ENCODE measurements at places on chromosomes 1 and 21.

GRCh38 chr1:203743091-203743571 is 21.9 kb upstream of the LAX1 start:
- no peak for DNase-seq

GRCh38 chr1:89823679-89824292 is 3.0 kb downstream of the LRRC8D start:
- DNase-seq: no peak

DNA sequence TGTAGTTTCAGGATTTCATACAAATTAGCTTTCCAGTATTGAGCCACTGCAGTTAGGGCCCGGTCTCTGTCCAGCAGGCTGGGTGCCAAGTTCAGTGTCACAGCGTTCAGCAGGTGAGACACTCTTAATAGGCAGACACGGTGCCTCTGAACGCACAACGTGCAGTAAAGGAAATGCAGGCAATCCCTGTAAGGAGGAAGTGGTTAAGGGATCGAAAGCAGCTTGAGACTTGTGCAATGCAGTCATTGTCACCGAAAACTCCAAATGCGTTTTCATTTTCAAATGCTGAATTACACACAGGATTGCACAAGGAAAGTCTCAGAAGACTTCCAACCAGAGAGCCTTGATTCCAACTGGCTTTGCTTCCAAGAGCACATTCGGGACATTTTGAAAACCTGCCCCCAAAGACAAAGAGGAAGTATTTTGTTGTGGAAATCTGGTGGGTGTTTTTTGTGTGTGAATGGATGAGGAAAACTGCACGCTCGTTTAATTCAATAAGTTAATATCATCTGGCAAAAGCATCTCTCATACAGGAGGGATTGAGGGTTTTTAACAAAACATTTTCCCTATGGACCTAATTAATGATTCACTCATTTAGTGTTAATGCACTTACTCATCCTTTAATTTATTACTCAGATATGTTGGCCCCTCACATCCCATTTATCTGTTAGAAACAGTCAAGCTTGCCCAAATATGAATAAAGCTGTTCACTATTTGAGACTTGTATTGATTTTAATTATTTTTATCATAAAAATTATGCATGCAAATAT is 61.6 kb downstream of the PTGS2 start:
- peak; percentile 1 for DNase-seq

DNA sequence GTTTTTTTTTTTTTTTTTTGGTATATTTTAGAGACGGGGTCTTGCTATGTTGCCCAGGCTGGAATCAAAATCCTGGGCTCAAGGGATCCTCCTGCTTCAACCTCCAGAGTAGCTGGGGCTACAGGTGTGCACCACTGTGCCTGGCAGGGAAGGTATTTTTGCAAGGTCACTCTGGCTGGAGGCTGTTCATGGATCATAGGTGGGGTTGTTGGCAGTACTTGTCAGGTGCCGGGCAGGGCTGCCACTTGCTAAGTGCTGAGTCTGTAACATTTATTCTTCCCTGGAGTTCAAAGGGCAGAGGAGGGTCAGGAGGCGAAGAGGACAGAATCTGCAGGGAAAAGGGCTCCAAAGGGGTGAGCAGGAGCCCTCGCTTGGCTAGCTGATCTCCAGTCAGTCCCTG is 24.1 kb downstream of the A3GALT2 start:
- no peak for DNase-seq

GRCh38 chr1:222769181-222769580 is 32.2 kb downstream of the FAM177B start:
- DNase-seq: no peak

- no peak for DNase-seq
These were observed 620.2 kb downstream of the PTPRU start for GRCh38 chr1:29856340-29857114.

All from stimulated activated CD8-positive, alpha-beta memory T cell treated with anti-CD3 and anti-CD28 coated beads, Interleukin-12 subunit alpha, Interleukin-12 subunit beta, amount 100 ng/mL, for 1 hour (primary cell).